Stimulated activated memory B cell treated with anti-CD40 and anti-IgM and Interleukin-4, amounts not matched to agents 10 μg/mL and 1 μg/mL and 100 μg/mL, for 72 hours (primary cell): ENCODE measurements at places on chromosomes 5 and 9.
A peak's percentile ranks its signal among the peaks of the same experiment; 100 is the strongest.

- ATAC-seq, result no peak
Observed at GRCh38 chr5:138024117-138024516, 8.8 kb downstream of the FAM13B start.

- no peak for ATAC-seq
Observed at GRCh38 chr9:92749934-92750315, 14.7 kb downstream of the BICD2 start.

DNA sequence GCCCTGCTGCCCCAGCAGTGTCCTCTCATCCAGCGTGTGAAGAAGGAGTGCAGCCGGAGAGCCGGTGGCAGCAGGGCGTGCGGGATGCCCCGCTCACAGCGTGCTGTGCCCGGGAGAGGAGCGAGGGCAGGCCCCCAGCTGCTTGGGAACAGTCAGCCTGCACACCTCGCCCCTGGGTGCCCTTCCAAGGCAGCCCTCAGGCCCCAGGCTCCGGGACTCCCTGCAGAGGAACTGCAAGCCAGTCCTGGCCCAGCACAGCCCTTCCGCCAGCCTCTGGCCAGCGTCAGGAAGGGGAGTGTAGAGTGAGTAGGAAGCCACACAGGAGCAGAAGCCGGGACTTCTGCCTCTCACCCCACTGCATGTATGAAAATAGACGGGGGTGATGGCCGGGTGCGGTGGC, 43.5 kb downstream of the ADAMTS2 start:
- ATAC-seq, result peak; percentile 34

GRCh38 chr5:132760049-132760420, 12.8 kb downstream of the CCNI2 start:
- no peak for ATAC-seq

- peak; percentile 68 for ATAC-seq
Observed at GRCh38 chr5:62326302-62326701, 20.3 kb downstream of the KIF2A start.

- no peak for ATAC-seq
Observed at GRCh38 chr5:179346875-179347274, 1.6 kb upstream of the ADAMTS2 start.

DNA sequence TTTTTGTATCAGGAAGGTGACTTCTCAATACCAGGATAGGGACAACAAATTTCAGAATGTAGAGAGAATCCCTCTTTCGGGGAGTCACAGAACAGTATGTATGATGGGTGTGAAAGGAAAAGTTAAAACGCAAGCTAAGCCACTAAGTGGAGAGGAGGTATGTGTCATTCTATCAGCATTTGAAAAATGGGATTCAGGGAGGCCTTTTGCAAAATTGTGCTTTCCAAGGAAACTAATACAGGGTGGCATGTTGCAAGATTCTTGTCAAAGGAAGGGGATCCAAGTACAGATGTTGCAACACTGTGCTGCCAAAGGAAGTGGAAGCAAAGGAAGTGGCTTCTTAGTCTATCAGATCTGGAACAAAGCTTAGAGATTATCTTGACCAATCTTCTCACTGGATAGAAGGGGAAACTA, 12.6 kb upstream of the TNIP1 start:
- ATAC-seq, result peak; percentile 1

DNA sequence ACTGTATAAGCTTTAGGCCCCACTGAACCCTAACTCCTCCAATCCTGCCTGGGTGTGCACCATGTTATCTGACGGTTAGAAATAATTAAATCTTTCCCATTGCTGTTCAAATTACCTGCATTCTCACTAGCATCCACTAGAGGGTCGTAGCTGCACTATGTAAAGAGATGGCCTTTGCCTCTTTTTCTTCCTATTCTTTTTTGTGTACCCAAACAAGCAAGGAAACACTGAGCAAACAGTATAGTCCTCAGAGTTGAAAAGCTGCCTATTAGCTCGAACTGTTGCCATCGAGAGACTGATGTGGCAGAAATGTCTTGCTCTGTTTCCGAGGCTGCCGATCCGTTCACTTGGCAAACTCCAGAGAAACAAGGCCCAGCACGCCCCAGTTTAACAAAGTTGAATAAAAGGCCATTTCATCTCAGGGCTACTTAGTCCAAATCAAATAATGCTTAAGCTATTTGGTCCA, 163.8 kb upstream of the TRPM3 start:
- ATAC-seq, result peak; percentile 65

- ATAC-seq, result no peak
Observed at GRCh38 chr5:154995679-154996078, 17.9 kb upstream of the KIF4B start.

DNA sequence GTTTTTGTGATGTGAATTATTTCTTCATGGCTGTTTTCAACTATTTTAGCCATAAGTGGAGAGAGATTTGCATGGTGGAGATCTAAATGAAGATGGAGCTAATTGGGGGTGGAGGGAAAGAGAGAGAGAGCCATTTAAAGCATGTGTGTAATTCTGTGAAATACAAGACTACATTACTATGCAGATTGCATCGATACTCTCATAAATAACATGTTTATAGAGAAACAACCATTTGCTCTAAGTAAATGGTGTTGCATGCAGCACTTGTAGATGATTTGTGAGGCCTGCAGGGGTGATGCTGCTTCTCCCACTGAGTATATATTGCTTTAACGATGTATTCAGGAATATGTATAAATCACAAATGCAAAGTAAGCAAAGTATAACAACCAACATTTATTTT, 270.2 kb upstream of the RIOK2 start:
- ATAC-seq, result no peak

GRCh38 chr5:92769978-92770377, 811.0 kb downstream of the NR2F1-AS1 start:
- no peak for ATAC-seq

- ATAC-seq, result no peak
Observed at GRCh38 chr9:25308549-25308948, 369.7 kb downstream of the TUSC1 start.

DNA sequence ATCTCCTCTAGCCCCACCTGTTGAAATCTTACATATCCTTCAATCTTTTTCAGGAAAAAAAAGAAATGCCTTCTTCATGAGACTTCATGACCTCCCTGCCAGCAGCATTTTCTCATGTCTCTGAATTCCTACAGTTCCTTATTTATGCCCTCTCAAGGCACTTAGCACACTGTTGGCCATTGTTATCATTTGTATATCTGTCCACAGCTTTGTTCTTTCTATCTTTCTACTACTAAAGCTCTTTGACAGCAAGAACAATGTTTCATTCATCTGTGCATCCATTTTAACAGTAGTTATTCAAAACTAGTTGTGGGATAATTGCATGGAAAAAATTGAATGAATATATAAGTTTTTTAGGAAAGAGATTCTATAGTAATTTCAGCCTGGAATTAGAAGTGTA, 20.9 kb upstream of the GZMA start:
- ATAC-seq, result no peak

- peak; percentile 52 for ATAC-seq
Observed at GRCh38 chr5:151721812-151722391, 35.2 kb upstream of the SPARC start.

GRCh38 chr9:109473329-109473728, 24.8 kb downstream of the PTPN3 start:
- no peak for ATAC-seq

DNA sequence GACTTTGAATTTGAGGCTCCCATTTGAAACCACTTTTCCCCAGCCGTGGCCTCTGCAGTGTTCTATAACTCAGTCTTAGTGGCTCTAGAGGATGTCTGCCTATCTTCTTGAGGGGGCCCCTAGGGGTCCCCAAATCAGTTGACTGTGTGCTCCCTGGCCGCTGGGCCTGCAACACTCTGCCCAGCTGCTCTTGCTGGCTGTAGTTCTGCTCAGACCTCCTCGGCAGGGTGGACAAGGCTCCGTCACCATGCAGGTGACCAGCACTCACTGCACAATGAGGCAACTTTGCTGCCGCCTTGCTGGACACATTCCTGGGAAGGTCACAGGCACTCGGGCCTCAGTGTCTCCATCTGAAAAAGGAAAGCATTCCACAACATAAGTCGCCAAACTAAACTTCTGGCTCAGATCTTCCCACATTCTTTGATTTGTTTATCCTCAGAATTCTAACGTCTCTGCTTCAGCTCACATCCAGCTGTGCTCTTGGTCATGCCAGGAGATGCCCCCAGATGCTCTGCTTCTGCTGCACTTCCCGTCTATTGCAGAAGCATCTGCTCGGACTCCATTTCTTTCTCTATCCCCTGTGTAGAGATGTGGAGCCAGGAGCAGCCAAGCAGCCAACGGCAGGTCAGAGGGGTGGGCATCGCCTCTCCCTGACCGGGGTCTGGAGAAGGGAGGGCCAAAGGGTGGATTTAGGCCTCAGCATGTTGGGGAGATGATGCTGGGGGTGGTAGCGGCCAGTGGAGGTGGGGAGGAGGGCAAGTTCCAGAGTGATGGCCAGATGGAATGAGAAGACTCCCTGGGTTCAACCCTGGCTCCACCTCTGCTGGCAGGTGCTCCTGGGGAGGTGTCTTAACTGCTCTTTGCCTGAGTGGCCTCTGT, 133.6 kb downstream of the MVB12B start:
- ATAC-seq, result no peak

DNA sequence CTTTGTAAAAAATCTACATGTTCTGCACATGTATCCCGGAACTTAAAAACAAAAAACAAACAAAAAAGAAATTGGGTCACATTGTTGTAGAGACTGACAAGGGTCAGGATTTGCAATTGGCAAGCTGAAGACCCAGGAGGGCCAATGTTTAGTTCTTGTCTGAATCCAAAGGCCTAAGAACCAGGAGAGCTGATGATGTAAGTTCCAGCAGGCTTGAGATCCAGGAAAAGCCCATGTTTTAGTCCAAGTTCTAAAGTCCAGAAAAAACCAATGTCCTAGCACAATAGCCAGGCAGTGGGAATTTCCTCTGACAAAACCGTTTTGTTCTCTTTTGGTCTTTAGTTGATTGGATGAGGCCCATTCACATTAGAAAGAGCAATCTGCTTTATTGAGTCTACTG, 244.9 kb downstream of the DMAC1 start:
- ATAC-seq, result no peak

DNA sequence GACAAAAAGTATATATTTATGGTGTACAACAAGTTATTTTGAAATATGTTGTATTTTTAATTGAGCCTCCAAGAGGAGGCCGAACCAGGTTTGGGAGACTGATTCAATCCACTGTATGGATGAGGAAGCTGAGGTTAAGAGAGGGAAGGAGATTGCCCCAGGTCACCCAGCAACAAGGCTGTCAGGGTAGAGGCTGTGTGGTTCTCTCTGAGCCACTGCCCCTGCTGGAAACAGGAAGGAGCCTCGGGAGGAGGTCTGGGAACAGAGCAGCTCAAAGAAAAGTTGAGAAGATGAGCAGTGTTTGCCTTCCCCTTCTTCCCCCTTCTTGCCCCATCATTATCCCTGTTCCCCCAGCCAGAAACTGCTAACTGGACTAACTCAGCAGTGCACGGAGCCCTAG, 6.6 kb upstream of the FAT2 start:
- ATAC-seq, result no peak

DNA sequence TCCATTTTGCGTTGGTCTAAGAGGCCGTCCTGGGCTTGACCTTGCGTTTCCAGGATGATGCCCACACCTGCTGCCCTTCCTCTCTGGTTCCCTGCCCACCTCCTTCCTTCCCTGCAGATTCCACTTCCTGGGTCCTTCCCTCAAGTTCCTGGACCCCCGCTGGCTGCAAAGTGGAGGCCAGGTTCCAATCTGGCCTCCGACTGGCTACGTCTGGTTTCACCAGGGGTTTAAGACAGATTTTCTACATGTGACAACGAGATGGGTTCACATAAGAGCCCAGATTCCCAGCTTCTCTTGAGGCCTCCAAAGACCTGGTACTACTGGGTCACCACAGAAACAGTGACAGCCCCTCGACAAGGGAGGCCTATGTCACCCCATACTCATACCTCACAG, 2.1 kb downstream of the MGAT4B start:
- no peak for ATAC-seq

GRCh38 chr5:131413605-131414559, 150.0 kb downstream of the CDC42SE2 start:
- ATAC-seq, result peak; percentile 41

DNA sequence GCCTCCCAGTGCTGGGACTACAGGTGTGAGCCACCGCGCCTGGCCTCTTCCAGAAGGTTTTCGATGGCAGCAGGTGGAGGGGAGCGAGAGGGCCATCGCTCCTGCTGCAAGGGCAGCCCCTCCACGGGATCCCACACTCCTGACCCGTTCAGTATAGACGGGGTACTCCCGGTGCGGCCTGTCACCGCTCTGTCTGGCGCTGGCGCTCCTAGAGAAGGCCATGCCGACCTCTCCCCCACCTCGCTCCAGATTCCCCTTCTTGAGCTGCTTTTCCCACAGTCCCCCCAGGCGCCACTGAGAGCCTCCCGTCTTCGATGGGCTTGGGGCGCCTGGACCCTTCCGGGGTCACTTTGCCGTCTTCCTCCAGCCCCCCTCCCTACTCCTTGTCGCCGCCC, 4.3 kb upstream of the SQSTM1 start:
- ATAC-seq, result no peak

- ATAC-seq, result peak; percentile 67
Observed at GRCh38 chr9:99137225-99137624, 32.3 kb downstream of the TGFBR1 start.

GRCh38 chr5:127762412-127762811, 59.2 kb downstream of the CCDC192 start:
- no peak for ATAC-seq

DNA sequence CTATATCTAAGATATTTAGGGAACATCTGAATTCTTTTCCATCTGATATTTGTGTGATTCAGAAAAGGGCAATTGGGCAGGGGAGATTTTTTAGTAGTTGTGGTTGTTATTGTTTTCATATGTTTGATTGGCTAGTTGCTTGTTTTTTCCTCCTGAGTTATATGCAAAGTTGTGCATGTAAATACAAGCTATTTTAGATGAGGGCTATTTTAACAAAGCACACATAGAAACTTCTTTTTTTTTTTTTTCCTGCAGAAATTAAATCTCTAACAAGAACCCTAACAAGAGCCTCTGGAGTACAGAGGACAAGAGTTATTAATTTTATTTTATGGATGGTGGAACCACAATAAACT, 559.1 kb downstream of the CETN3 start:
- no peak for ATAC-seq

DNA sequence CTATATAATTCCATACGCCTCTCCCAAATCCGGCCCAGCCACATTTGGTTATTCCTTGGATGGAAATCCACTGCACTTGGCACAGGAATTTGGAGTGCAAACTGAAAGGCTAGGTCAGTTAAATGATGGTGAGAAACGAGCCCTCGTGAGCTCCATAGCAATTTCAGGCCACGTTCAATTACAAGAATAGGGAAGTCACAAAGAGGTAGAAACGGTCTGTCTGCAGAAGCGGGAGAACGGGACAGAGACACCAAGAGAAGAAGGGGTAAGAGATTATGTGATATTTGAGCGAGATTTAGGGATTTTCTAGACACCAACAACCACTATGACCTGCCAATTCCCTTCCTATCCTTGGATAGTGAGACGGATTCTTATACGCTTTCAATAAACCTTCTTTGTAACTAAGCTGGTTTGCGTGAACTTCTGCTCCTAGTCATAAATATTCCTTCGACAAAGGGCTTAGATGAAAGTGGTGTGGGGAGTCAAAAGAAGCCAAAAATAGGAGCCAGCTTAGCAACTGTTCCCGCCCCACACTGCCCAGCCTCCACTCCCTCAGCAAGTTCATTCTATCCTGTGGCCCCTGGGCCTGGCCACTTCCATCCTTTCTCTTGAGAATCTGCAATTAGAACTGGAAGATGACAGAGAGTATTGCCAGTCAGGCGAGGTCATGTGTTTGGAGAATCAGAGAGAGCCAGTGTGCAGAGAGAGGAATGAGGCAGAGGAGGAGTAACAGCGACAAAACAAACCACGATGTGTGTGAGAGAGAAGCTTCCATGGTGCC, 118.4 kb downstream of the ZNF608 start:
- ATAC-seq, result no peak

GRCh38 chr9:123343443-123344191, 12.4 kb upstream of the CRB2 start:
- peak; percentile 67 for ATAC-seq
